Stimulated activated CD8-positive, alpha-beta memory T cell treated with anti-CD3 and anti-CD28 coated beads, Interleukin-15, amount 100 ng/mL, for 48 hours (primary cell): ENCODE measurements at places on chromosomes 12 and 14.

DNA sequence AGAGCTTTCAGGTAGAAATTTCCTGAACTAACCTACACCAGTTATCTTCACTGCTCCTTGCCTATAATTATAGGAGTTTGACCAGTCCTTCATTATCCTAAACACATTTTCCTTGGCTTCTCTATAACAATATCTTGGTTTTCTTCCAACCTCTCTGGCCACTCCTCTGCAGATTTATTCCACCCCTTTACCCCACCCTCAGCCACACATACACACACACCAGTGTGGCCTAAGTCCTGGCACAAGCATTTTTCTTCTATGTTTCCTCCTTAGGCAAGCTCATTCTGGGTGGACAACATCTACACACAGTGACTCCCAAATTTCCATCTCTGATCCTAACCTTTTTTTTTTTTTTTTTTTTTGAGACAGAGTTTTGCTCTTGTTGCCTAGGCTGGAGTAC is 25.1 kb downstream of the CDK17 start:
- DNase-seq: no peak

- no peak for DNase-seq
Measured at GRCh38 chr12:14959126-14959440, 2.3 kb downstream of the ARHGDIB start.

DNA sequence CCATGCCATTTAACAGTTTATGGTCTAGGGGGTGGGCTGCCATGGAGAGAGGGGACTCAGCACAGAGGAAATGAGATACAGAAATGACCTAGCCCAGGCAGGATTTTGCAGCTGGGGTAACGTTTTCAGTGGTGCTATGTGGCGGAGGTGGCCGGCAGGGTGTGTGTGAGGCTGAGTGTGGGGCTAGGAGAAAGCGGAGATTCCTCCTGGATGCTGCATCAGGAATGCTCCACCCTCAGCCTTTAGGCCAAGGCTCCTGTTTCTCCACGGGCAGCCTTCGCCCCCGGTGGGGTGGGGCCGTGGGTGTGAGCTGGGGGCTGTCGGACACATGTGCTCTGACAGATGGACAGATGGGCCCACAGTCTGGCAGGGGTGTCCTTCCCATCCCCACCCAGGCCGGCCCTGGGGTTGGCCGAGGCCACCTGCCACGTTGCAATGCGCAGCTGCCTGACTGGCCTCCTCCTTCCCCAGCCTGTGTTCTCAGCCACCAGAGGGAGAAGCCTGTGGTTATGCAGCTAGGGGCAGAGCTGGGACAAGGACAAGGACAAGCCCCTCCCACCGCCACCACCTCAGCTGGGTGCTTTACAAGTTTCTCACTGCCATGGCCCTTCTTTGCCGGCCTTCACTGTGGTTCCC is 44.3 kb downstream of the TEAD4 start:
- no peak for DNase-seq

DNA sequence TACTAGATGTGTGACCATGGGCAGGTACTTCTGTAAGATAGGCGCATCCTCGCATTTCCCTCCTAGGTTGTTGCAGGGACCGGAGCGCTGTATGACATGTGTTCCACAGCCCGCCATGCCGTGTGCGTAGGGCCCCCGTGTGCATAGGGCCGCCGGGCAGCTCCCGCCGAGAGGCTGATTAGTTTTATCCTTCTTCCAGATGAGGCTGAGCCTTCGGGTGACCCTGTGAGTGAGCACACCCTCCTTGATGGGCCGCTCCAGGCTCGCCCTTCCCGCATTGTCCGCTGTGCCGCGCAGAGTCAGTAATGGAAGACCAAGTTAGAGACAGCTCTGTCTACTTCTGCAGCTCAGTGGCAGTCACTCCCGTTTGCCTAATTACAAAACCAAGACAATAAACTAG is 72.9 kb upstream of the DYNC1H1 start:
- no peak for DNase-seq

- no peak for DNase-seq
Measured at GRCh38 chr14:31543969-31544799, 17.0 kb upstream of the NUBPL start.

GRCh38 chr14:50844391-50844790 is 13.4 kb upstream of the NIN start:
- DNase-seq: no peak

DNA sequence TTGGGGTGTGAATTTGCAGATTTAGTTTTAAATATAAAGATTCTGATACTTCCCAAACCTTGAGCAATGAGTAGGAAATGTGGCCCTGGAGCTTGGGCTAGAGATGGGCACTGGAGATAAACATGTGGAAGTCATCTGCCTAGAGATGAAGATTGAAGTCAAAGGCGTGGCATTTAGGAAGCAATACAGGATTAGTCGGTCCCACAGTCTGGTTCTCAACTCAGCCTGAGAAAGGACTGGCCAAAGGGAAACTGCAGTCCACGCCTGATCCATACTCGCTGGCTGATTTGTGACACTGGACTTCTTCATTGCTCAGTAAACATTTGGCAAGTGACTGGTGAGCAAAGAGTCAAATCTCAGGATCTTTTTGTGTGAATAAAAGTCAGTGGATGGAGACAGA is 268.2 kb upstream of the ATP2B1 start:
- no peak for DNase-seq

GRCh38 chr12:127685491-127685890 is 581.5 kb upstream of the TMEM132C start:
- no peak for DNase-seq

DNA sequence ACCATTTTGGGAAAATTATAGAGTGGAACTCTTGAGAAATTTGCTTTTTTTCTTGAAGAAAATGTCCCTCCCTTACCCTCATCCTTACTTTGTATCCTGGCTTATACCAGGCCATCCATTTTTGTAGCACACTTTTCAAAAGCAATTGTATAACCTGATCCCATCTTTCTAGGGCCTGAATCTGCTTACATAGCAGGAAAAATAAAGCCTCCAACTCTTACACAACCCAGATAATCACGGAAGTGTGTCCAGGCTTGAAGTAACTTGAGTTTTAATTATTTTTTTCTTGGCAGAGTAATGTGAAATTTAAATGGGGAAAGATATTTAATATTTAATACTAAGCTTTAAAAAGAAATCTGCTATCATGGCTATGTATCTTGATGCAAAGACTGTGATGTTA is 23.0 kb downstream of the SERPINA3 start:
- no peak for DNase-seq

DNA sequence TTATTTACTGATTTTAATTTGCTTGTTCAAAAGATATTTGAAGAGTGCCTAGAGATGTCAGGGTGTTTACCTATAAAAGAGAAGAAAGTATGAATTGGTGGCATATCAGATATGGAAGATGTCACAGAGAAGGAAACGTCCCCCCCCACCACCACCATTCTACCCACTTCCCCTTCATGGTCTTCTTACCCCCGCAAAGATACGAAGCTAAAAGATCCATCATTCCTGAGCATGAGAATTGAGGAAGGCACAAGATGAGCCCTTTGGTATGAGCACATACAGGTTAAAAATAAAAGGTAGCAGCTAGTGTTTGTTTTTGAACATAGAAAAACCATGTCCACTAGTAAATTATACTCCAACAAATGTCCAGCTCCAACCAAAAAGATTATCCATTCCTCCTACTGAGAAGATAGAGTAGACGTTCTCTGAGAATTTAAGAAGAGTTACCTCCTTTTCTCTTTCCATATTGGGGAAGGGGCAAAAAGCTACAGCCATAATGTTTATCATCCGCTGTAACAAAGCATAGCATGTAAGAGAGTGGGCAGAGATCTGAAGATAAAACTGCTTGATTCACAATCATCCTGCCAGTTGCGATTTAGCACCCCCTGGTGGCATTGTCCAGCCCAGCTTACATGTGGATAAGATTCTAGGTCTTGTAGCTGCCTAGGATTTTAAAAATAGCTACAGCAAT is 29.1 kb downstream of the NFYB start:
- peak; percentile 73 for DNase-seq

DNA sequence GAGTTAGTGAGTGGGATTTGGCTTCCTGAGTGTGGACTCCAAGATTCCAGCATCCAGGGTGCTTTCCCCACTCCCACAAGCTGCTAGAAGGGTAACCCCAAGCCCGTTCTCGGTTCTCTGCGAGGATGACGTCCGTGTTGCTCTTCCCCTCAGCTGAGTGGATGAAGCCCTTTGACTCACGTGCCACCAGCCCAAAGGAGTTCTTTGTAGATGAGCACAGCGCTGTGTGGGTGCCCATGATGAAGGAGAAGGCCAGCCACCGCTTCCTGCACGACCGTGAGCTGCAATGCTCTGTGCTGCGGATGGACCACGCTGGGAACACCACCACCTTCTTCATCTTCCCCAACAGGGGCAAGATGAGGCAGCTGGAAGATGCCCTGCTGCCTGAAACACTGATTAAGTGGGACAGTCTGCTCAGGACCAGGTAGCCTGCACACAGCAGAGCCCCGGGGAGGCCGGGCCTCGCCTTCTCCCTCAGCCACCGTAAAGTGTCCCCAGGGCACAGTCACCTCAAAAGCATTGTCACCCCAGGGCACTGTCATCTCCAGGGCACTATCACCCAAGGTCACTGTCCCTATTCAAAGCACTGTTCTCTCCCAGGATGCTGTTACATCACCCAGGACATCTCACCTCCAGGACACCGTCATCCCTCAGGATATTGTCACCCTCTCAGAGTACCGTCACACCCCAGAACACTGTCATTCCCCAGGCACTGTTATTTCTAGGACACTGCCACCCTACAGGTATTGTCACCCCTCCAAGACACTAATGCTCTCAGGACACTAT is 31.3 kb downstream of the SERPINA3 start:
- DNase-seq: no peak

- DNase-seq: peak; percentile 47
Measured at GRCh38 chr12:47837190-47838171, 17.8 kb upstream of the HDAC7 start.

DNA sequence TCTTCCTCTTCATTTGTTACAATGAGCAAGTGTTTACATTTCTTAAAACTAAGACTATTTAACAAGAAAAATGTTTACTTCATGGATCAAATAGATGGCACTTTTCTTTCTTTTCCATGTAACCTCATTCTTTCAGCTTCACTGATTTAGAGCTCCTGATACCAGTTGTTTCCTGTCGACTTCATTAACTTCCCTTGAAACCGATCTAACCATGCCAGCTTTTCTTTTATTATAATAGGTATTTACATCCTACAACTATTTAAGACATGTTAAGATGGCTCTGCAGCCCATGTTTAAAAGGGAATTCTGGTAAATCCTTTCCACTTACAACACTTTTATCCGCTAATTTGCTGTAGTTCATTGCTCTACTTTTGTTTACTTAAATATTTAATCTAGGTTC is 107.3 kb upstream of the DCN start:
- no peak for DNase-seq

DNA sequence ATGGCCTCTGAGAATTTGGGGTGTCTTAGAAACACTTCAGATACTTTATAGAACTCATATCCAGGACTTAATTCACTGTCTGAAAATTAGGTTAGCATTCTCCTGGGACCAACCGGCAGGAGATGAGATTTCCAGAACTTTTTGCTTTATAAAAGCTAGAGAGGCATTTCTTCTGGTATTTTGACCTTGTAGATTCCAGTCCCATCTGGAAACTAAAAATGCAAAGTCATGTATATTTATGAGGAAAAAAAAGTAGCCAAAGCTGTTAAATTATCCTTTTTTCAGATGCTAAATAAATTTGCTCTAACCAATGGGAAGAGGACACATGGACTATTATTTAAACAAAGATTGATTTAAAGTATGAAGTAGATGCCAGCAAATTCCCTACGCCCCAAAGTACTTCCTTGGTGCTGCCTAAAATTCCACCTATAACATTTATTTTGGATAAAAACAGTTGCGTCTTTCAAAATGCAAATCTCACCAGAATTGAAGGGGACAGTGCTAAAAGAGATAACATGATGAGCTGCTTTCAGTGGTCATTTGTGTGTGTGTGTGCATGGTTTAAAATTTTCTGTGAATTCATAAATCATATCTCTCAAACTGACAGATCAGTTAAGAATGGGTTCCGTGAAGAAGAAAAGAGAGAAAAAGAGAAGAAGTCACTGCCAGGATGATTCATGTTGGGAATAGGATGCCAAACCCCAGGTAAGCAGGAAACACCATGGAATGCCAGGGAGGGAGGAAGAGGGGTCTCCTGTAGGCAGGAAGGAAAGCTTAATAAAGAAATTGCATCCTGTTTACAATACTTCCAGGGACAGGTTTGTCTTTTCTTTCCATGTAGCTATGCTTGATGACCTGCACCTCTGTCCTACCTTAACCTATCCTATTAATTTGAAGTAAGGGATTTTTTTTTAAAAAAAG is 97.7 kb upstream of the RGS6 start:
- no peak for DNase-seq

- DNase-seq: no peak
Measured at GRCh38 chr14:24243336-24243836, 963 bp upstream of the TINF2 start.

DNA sequence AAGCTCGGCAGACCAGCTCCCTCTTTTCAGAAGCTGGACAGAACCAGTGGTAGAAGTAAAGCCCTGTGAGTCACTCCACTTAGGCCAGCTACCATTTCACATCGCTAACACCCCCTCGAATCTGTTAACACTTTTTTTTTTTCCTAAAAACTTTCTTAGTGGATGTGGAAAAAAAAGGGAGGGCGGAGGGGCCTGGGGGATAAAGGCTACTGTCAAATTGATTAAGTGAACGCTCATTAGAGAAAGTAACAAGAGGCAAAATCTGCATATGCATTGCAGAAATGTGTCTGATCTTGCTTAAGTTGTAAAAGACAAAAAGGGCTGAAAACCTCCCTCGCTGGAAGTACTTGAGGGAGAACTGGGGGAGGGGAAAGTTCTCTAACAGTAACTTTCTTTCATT is 86.6 kb upstream of the OTX2 start:
- no peak for DNase-seq

GRCh38 chr12:64611341-64612284 is 1.3 kb downstream of the RASSF3 start:
- no peak for DNase-seq

- DNase-seq: no peak
Measured at GRCh38 chr12:77189901-77190416, 124.6 kb upstream of the E2F7 start.

- DNase-seq: no peak
Measured at GRCh38 chr12:10069099-10069498, 29.7 kb downstream of the CLEC1A start.

- DNase-seq: no peak
Measured at GRCh38 chr14:102187044-102187443, 47.3 kb downstream of the WDR20 start.

DNA sequence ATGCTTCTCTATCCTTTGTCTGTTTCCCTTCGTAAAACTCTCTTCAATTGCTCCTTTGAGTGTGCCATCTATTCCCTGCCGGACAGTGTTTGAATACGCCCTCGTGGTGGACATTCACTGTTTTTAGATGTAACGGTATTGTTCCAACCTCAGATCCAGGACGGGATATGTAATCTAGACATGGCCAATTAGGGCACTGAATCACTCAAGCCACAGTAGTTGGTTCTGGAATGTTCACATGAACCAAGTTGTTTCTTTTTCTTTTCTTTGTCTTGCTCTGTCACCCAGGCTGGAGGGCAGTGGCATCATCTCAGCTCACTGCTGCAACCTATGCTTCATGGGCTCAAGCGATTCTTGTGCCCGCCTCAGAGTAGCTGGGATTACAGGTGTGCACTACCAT is 204.2 kb upstream of the PLXNC1 start:
- no peak for DNase-seq
